Foreskin keratinocyte (primary cell): ENCODE measurements at places on chromosomes 3 and 15. TPM values are rescaled to one million over a fixed set of nuclear protein-coding genes. Genes with fewer than 3 reads are reported as not detected.

Gene TIGIT
- not detected in 2 replicates for total RNA-seq

Gene TJP1
- total RNA-seq = 94.0 and 98.3 TPM in 2 replicates

Gene UCN2
- total RNA-seq = 18.8 and 35.4 TPM in 2 replicates

Gene LYZL4
- not detected in 2 replicates for total RNA-seq

Gene KNG1
- total RNA-seq = not detected in 2 replicates

Gene PEX5L
- total RNA-seq = 1.1 TPM in 2 replicates
